ENCODE measurements at places on chromosomes 13 and 19.

- peak; percentile 52 for DNase-seq
Observed at GRCh38 chr19:47608969-47609905, at the start of gene BICRA. TSS of gene BICRA (plus strand) at chr19:47609134. CDS start at chr19:47673575, 64,441 bp downstream.

DNA sequence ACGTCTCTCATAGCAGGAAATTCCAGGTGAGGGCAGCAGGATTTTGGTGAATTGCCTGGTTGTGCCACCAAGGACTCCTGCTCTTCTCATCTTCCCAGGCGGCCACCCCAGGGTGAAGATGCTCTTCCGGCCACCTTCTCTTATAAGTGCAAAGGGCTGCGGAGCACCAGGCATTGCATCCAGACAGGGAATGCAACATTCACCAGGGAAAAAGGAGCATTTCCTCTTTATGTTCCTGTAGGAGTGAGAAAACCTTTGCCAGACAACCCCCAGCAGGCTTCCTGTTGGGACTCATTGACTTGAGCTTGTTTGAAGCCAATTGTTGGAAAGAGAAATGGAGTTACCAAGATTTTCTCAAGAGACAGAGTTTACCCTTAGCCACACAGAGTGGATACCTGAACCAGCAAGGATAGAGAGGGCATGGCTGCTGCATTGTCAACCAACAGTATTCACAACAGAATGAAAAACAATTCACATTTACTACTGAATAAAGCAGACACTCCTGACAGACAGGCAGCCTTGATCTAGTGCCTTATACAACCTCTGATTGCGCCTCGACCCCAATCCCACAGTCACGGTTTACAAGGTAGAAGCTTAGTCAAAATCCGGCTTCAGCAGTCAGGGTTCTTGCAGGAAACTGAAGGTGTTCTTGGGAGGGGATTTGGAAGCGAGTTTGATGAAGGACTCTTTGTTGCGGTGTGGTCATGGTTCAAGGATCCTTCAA, 1.8 kb upstream of the ATP11A start:
- no peak for DNase-seq

- no peak for DNase-seq
Observed at GRCh38 chr13:29503041-29503837, 92.2 kb downstream of the SLC7A1 start.

- DNase-seq: peak; percentile 99
Observed at GRCh38 chr13:31951215-31951678, 80.3 kb upstream of the FRY start.

DNA sequence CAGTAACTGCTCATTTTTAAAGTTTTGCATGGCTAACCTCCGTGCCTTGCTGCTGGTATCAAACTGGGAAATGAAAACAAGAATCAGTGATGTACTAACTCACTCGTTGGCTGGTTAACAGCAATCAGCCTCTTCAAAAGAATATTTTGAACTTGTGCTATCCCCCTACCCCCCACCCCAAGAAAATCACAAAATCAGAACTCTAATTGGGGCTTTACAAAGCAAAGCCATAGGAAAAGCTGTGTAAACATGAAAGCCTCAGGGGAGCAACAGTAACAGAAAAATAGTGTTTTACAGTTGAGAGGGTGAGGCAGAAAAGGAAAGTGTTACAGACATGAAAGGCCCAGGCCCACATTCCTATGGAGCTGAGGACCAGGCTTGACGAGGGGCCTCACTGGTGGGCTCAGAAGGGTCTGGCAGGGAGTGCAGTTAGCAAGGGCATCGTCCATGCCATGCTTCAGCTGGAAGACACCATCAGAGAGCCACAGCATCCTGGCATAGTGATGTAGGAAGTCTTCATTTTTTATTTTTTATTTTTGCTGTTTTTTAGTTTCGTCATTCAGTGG, 217.6 kb downstream of the PCCA start:
- DNase-seq: no peak

GRCh38 chr13:33191425-33192210, 93.9 kb downstream of the STARD13 start:
- DNase-seq: no peak

- DNase-seq: no peak
Observed at GRCh38 chr19:7832009-7832408, 2.0 kb downstream of the EVI5L start.

- no peak for DNase-seq
Observed at GRCh38 chr19:45638930-45639729, at the start of gene EML2. TSS of gene EML2 (minus strand) at chr19:45639397. CDS start at chr19:45639376, 21 bp downstream.

DNA sequence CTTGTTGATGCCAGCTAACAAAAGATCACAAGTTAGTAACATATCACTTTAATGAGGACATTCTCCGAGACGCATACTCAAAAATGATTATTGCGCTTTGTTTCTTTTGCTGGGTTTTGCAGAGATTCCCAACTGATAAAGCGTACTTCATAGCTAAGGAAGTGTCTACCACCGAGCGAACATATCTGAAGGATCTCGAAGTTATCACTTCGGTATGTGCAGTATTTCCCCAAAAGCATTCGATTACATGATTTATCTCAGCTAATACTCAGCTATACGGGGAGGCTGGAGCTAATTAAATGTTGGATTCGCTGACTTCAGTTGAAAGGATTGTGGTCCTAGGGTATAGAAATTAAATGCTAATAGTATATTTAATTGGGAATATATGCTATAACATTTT, 166.3 kb downstream of the STK24 start:
- DNase-seq: no peak

- DNase-seq: no peak
Observed at GRCh38 chr13:60727140-60727539, 330.1 kb downstream of the TDRD3 start.

GRCh38 chr13:110254151-110254679, 52.7 kb downstream of the COL4A1 start:
- DNase-seq: no peak

DNA sequence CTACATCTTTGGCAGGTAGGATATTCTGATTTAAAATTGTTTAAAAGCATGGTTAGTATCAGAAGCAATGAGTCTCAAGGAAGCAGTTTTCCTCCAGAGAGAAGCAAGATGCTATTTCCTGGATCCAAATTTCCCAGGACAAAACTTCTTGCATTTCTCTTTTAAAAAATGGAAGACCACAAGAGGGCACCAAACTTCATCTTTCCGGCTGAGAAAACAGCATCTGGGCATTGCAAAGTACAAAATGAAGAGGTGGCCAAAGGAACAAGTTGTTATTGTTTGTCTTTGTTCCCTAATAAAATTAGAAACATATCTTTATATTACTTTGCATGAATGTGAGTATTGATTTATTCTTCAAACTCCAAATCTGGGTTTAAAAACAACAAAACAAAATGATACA, 60.0 kb upstream of the LRCH1 start:
- DNase-seq: peak; percentile 55

DNA sequence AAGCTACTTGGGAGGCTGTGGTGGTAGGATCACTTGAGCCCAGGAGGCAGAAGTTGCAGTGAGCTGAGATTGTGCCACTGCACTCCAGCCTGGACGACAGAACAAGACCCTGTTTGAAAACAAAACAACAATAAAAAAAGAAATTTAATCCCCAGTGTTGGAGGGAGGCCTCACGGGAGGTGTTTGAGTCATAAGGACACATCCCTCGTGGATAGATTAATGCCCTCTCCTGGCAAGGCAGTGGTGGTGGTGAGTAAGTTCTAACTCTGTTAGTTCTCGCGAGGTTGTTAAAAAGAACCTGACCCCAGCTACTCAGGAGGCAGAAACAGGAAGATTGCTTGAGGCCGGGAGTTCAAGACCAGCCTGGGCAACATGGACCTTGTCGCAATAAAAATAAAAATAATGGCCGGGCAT, 27.6 kb upstream of the SIN3B start:
- DNase-seq: no peak

Data from AML-193 (cell line).